Activated CD4-positive, alpha-beta T cell treated with anti-CD3 and anti-CD28 coated beads, Interleukin-2, amount 10 ng/mL, durations not matched to agents 24 days and 14 days (primary cell): ENCODE measurements at places on chromosomes 4 and X. TPM values are rescaled to one million over a fixed set of nuclear protein-coding genes. Genes with fewer than 3 reads are reported as not detected.

- H3K27me3 ChIP-seq: peaks cover 31% of the 10 kb centered on the region
- DNase-seq: no peak
- H3K4me3 ChIP-seq: no peak overlapping the region
Observed at GRCh38 chr4:104486716-104487504, 7.8 kb downstream of the CXXC4 start.

DNA sequence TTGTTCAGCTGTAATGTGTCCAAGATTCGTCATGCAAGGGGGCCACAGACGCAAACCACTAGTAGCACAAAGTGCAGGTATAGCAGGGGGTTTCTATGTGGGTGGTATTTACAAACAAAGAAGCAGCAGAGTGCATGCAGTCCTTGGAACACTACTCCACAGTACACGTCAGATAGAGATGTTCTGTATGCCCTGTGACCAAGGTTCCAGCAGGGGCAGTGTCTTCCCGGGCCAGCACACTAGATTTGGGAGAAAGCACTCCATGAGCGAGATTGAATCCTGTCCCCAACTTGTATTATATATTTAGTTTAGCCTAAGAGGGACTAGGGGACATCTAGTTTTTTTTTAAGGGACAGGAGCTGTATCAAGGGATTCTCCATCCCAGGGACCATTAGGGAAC is 54.4 kb upstream of the ESX1 start:
- no peaks in the 10 kb centered on the region for H3K4me1 ChIP-seq
- no peaks in the 10 kb centered on the region for H3K27me3 ChIP-seq
- no peak overlapping the region for H3K4me3 ChIP-seq
- no peak for DNase-seq
- H3K27ac ChIP-seq: no peak overlapping the region

- H3K4me1 ChIP-seq: peaks cover 12% of the 10 kb centered on the region
- no peak overlapping the region for H3K27ac ChIP-seq
- no peak for DNase-seq
- H3K4me3 ChIP-seq: no peak overlapping the region
- H3K36me3 ChIP-seq: no peaks in the 10 kb centered on the region
Observed at GRCh38 chr4:82282875-82283274, 90.9 kb downstream of the HNRNPD start.

DNA sequence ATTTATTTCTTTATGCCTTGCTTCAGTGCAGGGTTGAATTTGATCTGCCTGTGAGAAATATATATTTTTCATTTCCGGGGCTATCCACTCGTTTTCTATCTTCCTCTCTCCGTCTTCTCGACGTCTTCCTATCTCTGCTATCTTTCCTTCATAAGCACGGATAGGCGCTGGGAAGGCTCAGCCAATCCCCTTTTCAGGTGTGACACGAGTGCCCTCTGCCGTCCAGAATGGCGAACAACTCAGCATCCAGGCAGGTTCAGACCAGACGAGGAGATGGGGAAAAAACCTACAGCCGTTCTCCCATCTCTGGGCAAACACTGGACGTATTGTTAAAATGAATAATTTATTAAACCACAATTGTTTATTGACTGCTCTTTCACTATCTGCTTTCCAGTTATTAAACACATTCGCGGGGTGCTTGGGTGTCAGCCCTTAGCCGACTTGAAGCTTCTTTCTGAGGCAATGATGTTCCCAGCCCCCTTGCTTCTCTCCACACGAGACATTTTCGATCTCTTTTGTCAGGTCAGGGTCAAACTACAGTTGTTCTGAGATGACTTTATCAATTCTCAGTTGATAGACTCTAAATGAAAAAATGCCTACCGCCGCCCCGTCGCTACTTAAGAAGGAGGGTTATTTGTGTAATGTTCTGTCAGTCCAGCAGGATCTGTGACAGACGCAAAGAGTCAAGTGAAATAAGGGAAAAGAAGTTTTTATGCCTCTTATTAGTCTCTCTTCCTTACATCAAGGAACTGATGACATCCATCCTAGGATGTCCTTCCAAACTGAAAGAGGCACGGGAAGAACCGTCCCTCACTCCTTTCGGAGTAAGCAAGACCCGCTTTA is 96.3 kb upstream of the NOCT start:
- no peak overlapping the region for H3K4me3 ChIP-seq
- DNase-seq: peak; percentile 83
- H3K27me3 ChIP-seq: peaks cover 10% of the 10 kb centered on the region

- H3K36me3 ChIP-seq: no peaks in the 10 kb centered on the region
- no peak for DNase-seq
- H3K27me3 ChIP-seq: peaks cover 8% of the 10 kb centered on the region
Observed at GRCh38 chr4:100819505-100819904, 301.7 kb upstream of the EMCN start.

GRCh38 chrX:54076903-54077302 is 32.6 kb upstream of the PHF8 start:
- H3K4me1 ChIP-seq: no peaks in the 10 kb centered on the region
- H3K27ac ChIP-seq: no peak overlapping the region
- H3K4me3 ChIP-seq: no peak overlapping the region
- no peaks in the 10 kb centered on the region for H3K36me3 ChIP-seq
- H3K27me3 ChIP-seq: no peaks in the 10 kb centered on the region

DNA sequence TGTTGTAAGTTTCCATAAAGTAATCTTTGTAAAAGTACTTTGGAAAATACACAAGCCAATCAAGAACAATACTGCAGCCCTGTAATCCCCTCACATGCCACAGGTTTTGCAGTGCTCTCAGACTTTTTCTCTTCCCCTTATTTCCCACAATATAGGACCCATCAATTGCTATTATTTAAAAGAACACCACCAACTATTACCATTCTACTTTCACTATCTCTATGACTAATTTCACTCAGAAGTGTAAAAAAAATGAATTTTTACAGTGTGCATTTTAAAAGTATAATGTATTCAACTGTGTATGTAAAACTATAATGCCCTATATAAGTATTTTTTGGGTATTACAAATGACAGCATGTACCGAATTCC is 1.7 kb downstream of the ATP8A1 start:
- no peaks in the 10 kb centered on the region for H3K27me3 ChIP-seq
- H3K4me3 ChIP-seq: peak overlapping the region; percentile 97
- H3K36me3 ChIP-seq: peaks cover 29% of the 10 kb centered on the region
- no peak for DNase-seq

GRCh38 chrX:68705986-68706385 is 58.5 kb downstream of the STARD8 start:
- H3K4me1 ChIP-seq: peaks cover 3% of the 10 kb centered on the region
- H3K4me3 ChIP-seq: no peak overlapping the region
- no peak for DNase-seq
- H3K27me3 ChIP-seq: no peaks in the 10 kb centered on the region

DNA sequence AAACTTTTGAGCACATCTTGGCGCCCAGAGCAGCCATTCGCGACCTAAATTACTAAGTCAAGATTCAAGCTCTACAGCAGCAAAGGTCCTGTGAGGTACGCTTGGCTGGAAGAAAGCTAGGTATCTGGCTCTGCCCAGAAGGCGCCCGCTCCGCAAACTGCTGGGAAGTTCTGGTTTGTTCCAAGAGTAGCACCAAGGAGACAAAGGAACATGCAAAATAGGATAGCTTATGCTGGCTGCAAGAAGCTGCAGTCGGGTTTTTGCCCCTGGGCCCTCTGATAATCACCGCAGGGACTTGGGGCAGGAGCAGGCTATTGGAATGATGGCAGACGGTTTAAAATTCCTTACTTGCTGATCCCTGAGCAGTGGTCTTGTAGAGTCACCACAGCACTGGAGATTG is 3.0 kb upstream of the TBX22 start:
- no peaks in the 10 kb centered on the region for H3K36me3 ChIP-seq
- no peak for DNase-seq
- H3K27me3 ChIP-seq: no peaks in the 10 kb centered on the region
- no peak overlapping the region for H3K4me3 ChIP-seq
- H3K27ac ChIP-seq: no peak overlapping the region

GRCh38 chr4:100497791-100498190 is 20.0 kb downstream of the EMCN start:
- no peaks in the 10 kb centered on the region for H3K36me3 ChIP-seq
- H3K27me3 ChIP-seq: no peaks in the 10 kb centered on the region
- H3K27ac ChIP-seq: no peak overlapping the region
- no peak for DNase-seq

DNA sequence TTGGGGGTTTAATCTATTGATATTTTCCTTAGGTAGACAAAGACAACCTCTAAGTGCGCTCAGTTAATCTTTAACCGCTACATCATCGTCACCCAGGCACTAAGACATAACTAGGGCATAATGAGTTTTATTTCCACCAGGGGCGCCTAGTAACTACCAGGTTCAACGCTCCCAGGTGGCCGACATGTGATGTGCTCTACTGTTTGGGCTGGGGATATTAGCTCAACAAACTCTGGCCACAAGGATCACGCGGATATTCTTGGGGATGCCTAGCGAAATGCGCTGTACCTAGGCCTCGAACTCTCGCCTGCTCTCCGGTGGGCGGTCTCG is 915 bp upstream of the RAB33B start:
- peak overlapping the region; percentile 96 for H3K27ac ChIP-seq
- peaks cover 4% of the 10 kb centered on the region for H3K36me3 ChIP-seq
- H3K27me3 ChIP-seq: no peaks in the 10 kb centered on the region
- H3K4me3 ChIP-seq: peak overlapping the region; percentile 92

DNA sequence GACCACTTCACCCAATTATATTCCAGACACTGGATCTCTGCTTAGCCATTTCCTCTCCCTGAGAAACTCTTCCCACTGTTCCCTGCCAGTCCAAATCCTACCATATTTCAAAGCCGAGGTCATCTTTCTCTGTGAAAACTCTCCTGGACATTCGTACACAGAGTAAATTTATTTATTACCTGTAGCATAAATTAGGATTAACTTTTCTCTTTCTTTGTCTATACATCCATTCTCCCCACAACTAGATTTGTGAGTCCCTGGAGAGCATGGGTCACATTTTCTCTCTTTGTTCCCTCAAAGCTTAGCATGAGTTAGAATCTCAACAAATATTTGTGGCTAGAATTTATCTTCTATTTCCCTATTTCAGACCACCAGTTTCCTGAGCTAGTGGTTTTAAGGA is 27.8 kb upstream of the SMIM10 start:
- H3K4me1 ChIP-seq: peaks cover 1% of the 10 kb centered on the region
- no peak overlapping the region for H3K27ac ChIP-seq
- no peak for DNase-seq

- peaks cover 3% of the 10 kb centered on the region for H3K36me3 ChIP-seq
- H3K4me3 ChIP-seq: no peak overlapping the region
- H3K4me1 ChIP-seq: peaks cover 9% of the 10 kb centered on the region
- H3K27ac ChIP-seq: no peak overlapping the region
- H3K27me3 ChIP-seq: no peaks in the 10 kb centered on the region
Observed at GRCh38 chr4:101040776-101041175, 306.6 kb downstream of the PPP3CA start.

- no peak for DNase-seq
- no peaks in the 10 kb centered on the region for H3K4me1 ChIP-seq
- no peaks in the 10 kb centered on the region for H3K36me3 ChIP-seq
- no peaks in the 10 kb centered on the region for H3K27me3 ChIP-seq
- no peak overlapping the region for H3K4me3 ChIP-seq
- no peak overlapping the region for H3K27ac ChIP-seq
Observed at GRCh38 chrX:28850955-28851354, 263.7 kb downstream of the IL1RAPL1 start.

- no peak overlapping the region for H3K27ac ChIP-seq
- H3K27me3 ChIP-seq: no peaks in the 10 kb centered on the region
Observed at GRCh38 chrX:24918715-24919114, 97.0 kb downstream of the ARX start.

DNA sequence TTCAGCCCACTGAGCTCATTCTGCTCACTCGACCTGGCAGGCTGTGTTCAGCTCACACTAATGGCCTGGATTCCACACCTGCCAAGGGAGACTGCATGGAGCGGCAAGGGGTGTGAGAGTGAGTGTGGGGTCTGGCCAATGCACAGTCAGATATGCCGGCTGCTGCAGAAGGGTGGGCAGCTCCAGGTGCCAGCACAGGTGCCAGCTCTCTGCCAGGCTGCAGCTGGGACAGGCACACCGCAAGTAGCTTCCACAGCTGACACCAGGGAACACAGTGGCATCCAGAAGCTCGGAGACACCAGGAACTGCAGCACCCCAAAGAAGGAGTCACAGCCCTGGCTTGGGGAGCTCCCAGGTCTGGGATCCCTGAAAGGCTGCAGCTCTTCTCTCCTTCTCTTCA is 83.7 kb downstream of the PRDM5 start:
- no peak overlapping the region for H3K4me3 ChIP-seq
- no peaks in the 10 kb centered on the region for H3K4me1 ChIP-seq
- H3K36me3 ChIP-seq: no peaks in the 10 kb centered on the region
- no peak for DNase-seq
- H3K27ac ChIP-seq: no peak overlapping the region

DNA sequence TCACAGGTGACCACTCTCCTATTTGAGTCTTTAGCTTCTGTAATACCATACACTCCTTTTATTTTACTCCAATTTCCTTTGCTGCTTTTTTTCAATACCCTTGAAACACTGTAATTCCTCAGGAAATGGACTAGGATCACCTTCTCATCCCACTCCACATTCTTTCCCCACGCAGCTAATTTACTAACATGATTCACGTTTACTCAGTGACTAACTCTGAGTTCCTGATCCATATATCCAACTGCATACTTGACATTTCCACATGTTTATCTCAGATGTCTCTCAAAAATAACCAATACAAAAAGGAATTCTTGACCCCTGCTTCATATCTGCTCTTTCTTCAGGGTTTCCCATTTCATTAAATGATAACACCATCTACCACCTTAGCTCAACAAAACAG is 19.9 kb downstream of the RPS6KA6 start:
- DNase-seq: no peak
- H3K4me3 ChIP-seq: no peak overlapping the region
- no peaks in the 10 kb centered on the region for H3K4me1 ChIP-seq
- H3K27me3 ChIP-seq: no peaks in the 10 kb centered on the region
- H3K36me3 ChIP-seq: no peaks in the 10 kb centered on the region

DNA sequence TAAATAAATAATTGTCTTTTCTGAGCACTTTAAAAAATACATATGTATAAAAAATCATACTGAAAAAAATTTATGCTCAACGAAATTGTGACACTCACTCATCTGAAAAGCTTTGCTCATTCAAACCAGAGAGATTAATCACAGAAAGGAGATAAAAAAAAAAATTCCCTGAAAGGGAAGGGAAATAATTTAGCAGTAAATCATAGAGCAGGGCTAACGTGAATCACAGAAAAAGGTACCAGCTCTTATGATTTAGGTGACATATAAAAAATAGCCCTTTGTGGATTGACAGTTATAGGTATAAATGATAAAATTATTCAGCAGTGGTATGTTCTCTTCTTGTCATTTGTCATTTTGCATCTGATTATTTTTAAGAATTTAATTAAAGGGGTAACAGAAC is 552.7 kb upstream of the TENM3 start:
- no peaks in the 10 kb centered on the region for H3K27me3 ChIP-seq
- H3K27ac ChIP-seq: no peak overlapping the region
- no peaks in the 10 kb centered on the region for H3K4me1 ChIP-seq
- H3K36me3 ChIP-seq: no peaks in the 10 kb centered on the region
- no peak for DNase-seq
- no peak overlapping the region for H3K4me3 ChIP-seq

GRCh38 chrX:138945219-138945618 is 233.7 kb upstream of the FGF13 start:
- no peaks in the 10 kb centered on the region for H3K36me3 ChIP-seq
- no peak overlapping the region for H3K27ac ChIP-seq
- H3K4me1 ChIP-seq: no peaks in the 10 kb centered on the region
- no peak for DNase-seq
- no peak overlapping the region for H3K4me3 ChIP-seq
- no peaks in the 10 kb centered on the region for H3K27me3 ChIP-seq

GRCh38 chr4:180799798-180800197 is 1443.4 kb upstream of the TENM3 start:
- no peak for DNase-seq
- no peaks in the 10 kb centered on the region for H3K36me3 ChIP-seq
- no peaks in the 10 kb centered on the region for H3K4me1 ChIP-seq
- no peaks in the 10 kb centered on the region for H3K27me3 ChIP-seq
- no peak overlapping the region for H3K27ac ChIP-seq

CT45A2 gene
- total RNA-seq: not detected in 2 replicates

PALLD gene
- 34.3 and 37.9 TPM in 2 replicates for total RNA-seq

SSX3 gene
- total RNA-seq: not detected in 2 replicates

CFAP99 gene
- total RNA-seq: not detected in 2 replicates

TMEM154 gene
- total RNA-seq: 7.9 and 9.0 TPM in 2 replicates
